ENCODE measurements at places on chromosomes 5 and 9.

DNA sequence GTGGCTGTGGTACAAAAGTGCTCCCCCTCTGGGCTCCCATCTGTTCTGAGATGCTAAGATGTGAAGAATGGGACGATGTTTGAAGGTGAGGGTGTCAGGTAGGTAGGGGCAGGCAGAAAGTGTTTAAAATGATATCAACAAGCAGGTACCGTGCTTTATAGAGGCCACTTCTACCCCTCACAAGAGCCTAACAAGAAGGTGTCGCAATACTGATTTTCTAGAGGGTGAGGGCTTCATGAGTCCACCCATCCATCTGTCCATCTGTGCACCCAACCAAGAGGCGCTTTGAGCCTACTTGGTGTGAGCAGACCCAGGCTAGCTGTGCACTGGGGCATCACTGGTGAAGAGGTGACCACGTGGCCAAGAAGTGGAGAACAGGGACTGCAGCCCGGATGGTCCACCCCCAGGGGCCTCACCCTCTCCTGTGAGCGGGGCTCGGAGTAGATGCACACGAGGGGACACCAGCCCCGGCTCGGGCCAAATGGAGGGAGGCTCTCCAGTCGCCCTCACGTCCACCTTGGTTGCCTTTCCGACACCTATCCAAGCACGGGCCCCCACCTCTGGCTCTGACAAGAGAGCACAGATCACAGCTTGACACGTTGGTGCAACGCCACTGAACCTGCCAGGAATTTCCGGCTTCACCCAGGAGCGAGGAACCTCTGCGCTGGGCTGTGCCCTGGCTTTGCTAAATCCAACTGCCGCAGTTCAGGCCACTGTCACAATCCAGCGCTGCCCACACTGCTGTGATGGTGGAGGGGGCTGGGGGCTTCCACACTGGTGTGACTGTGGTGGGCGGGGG lies 34.5 kb downstream of the CRB2 start:
- no peak for DNase-seq

- DNase-seq, result no peak
Observed at GRCh38 chr5:40428815-40429214, 250.9 kb upstream of the PTGER4 start.

DNA sequence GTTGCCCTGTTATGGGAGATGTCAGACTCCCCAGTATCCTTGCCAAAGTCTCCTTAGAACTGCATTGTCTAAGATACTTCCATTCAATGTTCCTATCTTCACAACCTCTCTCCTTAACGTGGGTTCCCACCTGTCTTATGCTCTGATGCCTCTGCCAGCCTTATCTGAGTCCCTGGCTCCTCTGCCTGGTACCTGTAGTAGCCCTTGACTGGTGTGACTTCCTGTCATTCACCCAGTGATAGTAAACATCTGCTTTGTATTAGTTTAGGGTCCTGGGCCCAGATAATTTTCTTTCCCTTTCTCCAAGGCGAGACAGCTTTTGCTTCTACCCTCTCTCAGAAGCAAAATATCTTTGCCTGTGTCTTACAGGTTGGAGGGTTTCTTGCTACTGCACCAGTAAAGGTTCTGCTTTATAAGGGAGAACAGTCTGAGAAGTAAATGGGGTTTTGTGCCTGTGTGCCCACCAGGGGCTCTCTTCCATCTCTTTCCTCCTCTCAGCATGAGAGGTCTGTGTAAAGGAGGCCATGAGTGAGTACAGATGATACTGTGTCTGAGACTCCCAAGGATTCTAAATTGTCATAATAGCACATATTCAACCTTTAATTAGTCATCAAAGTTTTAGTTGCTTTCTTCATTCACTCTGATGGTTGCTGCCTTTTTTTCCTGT lies 220.8 kb downstream of the PRR16 start:
- DNase-seq, result no peak

- no peak for DNase-seq
Observed at GRCh38 chr5:172733131-172733973, 37.6 kb downstream of the DUSP1 start.

GRCh38 chr9:86585422-86586143 lies 231.4 kb upstream of the TUT7 start:
- DNase-seq, result no peak

- no peak for DNase-seq
Observed at GRCh38 chr5:39919876-39920275, 495.1 kb upstream of the DAB2 start.

DNA sequence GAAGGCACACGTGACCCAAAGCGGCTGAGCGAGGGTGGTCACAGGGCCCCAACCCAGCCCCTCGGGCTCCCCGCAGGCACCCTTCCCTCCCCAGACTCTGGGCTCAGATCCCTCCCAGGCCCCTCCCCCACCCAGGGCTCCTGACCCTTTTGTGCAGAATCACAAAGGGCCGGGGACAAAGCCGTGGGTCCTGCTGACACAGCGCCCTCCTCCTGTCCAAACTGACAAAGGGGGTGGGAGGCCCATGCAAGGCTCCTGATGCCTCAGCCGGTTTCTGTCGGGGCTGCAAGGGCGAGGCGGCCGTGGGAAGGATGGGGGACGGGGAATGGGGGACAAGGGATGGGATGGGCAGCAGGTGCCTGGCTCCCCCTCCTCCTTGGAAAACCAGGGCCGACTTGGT lies 43.5 kb upstream of the UBAC1 start:
- no peak for DNase-seq

- no peak for DNase-seq
Observed at GRCh38 chr9:122128007-122128968, 31.3 kb downstream of the NDUFA8 start.

DNA sequence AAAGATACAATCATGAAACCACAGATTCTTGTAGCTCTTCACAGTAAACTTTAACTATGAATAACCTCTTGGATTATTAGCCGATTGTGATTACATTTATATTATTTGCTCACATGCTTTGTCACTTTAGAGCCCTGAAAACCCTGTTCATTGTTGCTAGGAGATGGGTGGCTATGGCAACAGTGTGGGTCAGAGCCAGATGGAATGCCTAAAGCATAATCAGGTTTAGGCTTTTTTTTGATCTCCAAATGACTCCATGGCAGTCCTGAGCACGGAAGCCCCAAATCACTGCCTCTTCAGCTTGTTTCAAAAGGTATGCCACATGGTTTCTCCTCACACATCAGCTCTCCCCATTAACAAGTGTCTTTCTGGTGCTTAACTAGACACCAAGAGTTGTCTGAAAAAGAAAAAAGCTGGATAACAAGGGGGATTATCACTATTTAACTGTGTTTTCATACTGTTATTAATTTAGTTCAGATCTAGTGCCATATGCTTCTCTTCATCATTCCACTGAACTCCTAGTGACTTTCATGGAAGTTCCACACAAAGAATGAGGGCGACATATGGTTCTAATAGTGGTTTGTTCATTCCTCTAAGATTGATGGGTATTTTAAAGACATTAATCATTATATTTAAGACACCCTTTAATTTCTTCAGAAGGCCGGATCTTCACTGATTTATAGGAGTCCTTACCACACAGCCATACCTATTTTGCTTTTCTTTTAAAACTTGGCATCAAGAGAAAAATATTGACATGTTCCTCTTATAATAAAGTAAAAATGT lies 88.8 kb upstream of the PAM start:
- no peak for DNase-seq

DNA sequence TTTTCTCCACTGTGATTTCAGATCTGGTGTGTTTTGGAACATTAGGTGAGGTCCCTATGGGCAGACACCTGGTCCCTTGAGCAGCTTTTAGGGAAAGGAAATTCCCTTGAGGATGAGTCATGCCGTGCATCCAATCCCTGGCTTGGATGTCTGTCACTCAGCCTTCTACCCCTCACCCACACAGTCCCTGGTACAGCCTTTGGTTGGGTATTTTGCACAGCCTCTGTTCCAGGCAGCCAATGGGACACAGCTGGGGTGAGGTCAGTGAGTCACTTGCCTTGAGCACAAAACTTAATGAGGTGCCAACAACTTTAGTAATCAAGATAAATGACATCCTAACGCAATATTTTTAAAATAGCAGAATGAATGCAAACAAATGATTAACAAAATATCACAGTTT lies 22.7 kb upstream of the SVEP1 start:
- DNase-seq, result no peak

- DNase-seq, result no peak
Observed at GRCh38 chr5:162382839-162383238, 315.3 kb downstream of the GABRG2 start.

DNA sequence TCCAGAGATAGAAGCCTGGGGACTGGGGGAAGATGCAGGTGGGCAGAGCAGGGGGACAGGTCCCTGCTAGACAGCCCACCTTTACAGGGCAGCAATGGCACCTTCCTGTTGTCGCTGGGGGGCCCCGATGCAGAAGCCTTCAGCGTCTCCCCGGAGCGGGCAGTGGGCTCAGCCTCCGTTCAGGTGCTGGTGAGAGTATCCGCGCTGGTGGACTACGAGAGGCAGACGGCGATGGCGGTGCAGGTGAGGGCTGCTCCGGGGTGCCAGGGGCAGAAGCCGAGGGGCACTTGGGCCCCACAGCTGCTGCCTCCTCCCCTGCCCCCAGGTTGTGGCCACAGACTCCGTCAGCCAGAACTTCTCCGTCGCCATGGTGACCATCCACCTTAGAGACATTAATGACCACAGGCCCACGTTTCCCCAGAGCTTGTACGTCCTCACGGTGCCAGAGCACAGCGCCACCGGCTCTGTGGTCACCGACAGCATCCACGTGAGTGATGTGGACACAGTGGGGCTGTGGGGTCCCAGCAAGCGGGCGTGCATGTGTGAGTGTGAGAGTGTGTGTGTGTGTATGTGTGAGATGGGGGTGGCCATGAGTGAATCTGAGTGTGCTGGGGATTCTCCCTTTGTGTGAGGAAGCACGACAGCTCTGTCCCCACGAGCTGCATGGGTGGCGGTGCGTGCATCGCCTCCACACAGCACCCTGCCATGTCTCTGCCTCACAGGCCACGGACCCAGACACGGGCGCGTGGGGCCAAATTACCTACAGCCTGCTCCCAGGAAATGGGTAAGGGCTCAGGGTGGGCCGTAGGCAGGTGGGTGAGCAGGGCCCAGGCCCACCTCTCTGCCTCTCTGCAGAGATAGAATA lies 28.4 kb downstream of the CDHR2 start:
- no peak for DNase-seq

DNA sequence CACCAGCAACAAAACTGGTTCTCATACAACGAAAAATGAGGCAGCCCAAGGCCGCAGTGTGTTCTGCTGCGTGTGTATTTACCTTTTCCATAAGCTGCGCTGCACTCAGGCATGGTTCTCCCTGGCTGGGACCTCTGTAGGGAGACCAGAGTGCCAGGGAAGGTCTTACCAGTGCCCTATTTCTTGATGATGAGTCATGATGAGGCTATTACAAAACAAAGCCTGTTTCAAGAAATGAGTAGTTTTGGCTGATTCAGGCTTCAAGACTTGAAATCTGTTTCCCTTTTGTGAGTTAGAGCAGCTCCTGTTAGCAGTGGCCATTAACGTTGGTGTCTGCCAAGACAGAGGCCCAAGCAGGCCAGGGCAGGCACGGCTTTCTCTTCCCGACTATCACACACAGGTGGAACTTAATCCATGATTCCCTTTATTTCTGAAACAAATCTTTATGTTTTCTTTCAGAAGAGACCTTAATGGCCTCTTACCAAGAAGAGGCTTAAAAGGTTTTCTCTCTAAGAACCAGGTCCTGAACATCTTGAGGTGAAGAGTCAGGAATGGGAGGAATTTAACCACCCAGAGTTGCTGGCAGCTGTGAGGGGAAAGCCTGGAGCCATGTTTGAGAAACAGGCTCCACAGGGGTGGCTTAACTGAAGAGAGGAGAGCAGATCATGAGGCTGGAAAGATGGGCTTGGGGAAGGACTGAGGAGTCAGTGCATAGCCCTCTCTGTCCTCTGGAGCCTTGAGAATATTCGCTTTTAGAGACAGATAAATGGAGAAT lies 41.4 kb upstream of the TIFAB start:
- DNase-seq, result no peak

GRCh38 chr5:76333571-76333970 lies 69.5 kb upstream of the IQGAP2 start:
- DNase-seq, result no peak

DNA sequence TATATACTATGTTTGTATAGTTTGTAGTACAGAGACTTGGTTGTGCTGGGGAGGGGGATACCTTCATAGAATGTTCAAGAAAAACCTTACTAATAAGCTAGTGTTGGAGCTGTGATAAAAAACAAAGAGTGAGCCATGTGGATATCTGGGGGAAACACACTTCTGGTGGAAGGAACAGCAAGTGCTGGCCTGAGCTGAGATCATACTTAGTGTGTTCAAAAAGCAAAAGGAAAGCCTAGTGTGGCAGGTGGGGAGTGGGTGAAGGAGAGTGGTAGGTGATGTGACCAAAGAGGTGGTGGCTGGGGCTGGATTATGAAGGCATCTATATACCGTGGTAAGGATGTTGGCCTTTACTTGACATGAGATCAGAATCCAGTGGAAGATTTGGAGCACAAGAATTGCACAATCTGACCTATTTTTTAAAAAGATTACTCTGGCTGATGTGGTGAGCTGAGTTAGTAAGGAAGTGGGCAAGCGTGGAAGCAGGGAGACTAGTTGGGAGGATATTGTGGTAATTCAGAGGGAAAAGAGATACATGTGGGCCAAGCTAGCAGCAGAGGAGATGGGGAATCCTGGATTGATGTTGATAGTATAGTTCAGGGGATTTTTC lies 26.6 kb downstream of the PALM2AKAP2 start:
- no peak for DNase-seq

DNA sequence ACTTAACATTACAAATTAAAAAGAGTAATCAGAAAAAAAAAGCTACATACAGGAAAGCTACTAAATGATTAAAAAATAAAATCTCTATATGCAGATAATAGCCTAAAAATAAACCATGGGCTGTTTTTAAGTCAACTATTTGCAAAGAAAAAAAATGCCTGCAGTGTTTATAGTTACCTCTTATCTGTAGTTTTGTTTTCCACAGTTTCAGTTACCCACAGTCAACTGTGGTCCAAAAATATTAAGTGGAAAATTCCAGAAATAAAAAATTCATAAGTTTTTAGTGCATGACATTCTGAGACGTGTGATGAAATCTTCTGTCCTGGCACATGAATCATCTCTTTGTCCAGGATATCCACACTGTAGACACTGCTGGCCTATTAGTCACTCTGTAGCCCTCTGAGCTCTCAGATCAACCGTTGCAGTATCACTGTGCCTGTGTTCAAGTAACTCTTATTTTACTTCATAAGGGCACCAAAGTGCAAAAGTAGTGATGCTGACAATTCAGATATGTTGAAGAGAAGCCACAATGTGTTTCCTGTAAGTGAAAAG lies 59.2 kb downstream of the PRELID2 start:
- no peak for DNase-seq

GRCh38 chr5:40549616-40550015 lies 130.1 kb upstream of the PTGER4 start:
- no peak for DNase-seq

DNA sequence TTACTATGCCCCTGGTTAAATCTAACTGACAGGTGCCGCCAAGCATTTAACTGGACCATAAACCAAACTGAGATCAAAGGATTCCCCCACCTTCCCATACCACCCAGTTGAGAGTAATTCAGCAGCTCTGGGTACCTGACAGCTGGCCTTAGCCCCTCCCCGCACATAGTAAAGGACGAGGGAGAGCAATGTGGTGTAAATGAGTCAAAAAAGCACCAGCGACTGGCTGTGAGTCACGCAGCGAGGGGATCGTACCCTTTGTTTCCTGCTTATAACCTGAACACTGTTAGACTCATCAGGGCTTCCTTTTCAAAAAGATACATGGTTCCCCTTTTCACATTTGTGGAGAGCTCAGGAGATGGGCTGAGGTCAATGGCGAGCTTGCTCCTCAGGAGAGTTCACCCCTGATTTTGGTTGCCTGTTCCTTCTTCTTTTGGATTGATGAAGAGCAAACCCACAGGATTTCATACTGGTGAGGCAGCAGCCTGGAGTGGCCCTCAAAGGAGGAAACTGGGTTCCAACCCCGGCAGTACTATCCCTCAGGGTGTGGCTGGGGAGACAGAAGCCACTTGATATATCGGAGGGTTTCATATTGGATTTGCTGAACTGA lies 71.5 kb downstream of the ANKRD33B start:
- no peak for DNase-seq

All from iPS DF 6.9 (cell line).